ENCODE measurements at places on chromosomes 4 and X.

- H3K4me3 ChIP-seq, result no peak overlapping the region
- H3K36me3 ChIP-seq, result no peaks in the 10 kb centered on the region
- no peaks in the 10 kb centered on the region for H3K27me3 ChIP-seq
- DNase-seq, result no peak
- H3K4me1 ChIP-seq, result no peaks in the 10 kb centered on the region
These were observed 47.8 kb downstream of the CLCN3 start for GRCh38 chr4:169668069-169668721.

- H3K36me3 ChIP-seq, result no peaks in the 10 kb centered on the region
- DNase-seq, result peak; percentile 14
- no peaks in the 10 kb centered on the region for H3K27me3 ChIP-seq
- peaks cover 11% of the 10 kb centered on the region for H3K4me1 ChIP-seq
- H3K27ac ChIP-seq, result peak overlapping the region; percentile 70
- H3K4me3 ChIP-seq, result peak overlapping the region; percentile 82
These were observed 691 bp downstream of the SCARB2 start for GRCh38 chr4:76212851-76213414.

GRCh38 chr4:20529691-20530090 is 170.6 kb upstream of the PACRGL start:
- no peak for DNase-seq
- no peak overlapping the region for H3K27ac ChIP-seq
- no peaks in the 10 kb centered on the region for H3K4me1 ChIP-seq

GRCh38 chr4:124060261-124060918 is 652.1 kb downstream of the ANKRD50 start:
- H3K27me3 ChIP-seq, result no peaks in the 10 kb centered on the region
- H3K27ac ChIP-seq, result peak overlapping the region; percentile 25
